ENCODE measurements at places on chromosomes 2 and 18. TPM values are rescaled to one million over a fixed set of nuclear protein-coding genes. Genes with fewer than 3 reads are reported as not detected.

GRCh38 chr2:239806276-239806675 lies 218.9 kb downstream of the NDUFA10 start:
- DNase-seq: no peak

DNA sequence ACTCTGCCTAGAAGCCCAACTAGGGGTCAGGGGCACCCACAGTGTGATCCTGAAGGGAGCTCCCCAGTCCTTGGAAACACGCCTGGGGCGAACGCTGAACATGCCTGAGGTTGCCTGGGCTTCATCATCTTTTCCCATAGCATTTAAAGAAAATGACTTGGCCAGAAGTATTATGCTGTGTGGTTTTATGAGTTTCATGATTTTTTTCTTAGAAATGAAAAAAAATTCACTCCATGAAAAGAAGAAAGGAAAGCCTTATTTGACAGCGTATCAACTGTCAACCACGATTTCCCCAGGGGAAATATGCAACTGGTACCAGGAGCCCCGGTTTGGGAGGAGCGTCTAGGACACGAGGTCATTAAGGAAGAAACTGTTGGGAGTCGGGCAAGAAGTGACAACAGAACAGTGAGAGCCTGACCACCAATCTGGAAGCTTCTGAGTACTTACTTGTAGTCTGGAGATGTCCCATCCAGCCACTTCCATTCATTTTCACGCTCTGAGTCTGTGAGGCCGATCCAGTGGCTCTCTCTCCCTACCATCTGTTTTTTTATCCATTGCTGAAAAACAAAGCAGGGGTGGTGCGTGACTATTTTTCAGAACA lies 63.5 kb upstream of the THOC1 start:
- DNase-seq: no peak

Gene GCKR
- 0.28 TPM for polyA plus RNA-seq

GRCh38 chr2:70531419-70532086 lies 22.1 kb downstream of the TGFA start:
- DNase-seq: no peak

DNA sequence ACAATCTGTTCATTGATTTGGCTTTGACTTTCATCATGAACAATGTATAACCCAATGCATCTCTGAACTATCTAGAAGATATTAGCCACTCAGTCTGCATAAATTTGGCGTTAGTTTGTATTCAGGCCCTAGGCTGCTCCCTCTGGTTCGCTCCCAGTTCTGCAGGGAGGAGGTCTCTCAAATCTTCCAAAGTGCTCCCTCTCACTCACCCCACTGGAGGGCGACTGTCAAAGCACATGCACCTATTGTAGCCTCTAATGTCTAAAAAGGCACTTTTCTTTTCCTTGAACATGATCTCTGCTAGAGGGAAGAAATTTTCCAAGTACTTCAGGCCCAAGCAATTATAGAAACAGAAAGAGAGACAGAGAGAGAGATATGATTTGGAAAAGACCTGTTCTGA lies 291.5 kb downstream of the TDRD15 start:
- DNase-seq: no peak

Gene EVX2
- 0.05 TPM for polyA plus RNA-seq

Gene SH3BP4
- polyA plus RNA-seq: 41.7 TPM

Gene CRYGC
- polyA plus RNA-seq: not detected

GRCh38 chr2:98452396-98453027 lies 7.9 kb downstream of the INPP4A start:
- no peak for DNase-seq

- DNase-seq: no peak
Observed at GRCh38 chr2:236449167-236449761, 120.4 kb upstream of the ACKR3 start.

Gene ASB18
- 0.06 TPM for polyA plus RNA-seq

GRCh38 chr2:23600346-23600745 lies 215.4 kb downstream of the KLHL29 start:
- DNase-seq: no peak

GRCh38 chr2:156294945-156295580 lies 37.5 kb downstream of the NR4A2 start:
- no peak for DNase-seq

DNA sequence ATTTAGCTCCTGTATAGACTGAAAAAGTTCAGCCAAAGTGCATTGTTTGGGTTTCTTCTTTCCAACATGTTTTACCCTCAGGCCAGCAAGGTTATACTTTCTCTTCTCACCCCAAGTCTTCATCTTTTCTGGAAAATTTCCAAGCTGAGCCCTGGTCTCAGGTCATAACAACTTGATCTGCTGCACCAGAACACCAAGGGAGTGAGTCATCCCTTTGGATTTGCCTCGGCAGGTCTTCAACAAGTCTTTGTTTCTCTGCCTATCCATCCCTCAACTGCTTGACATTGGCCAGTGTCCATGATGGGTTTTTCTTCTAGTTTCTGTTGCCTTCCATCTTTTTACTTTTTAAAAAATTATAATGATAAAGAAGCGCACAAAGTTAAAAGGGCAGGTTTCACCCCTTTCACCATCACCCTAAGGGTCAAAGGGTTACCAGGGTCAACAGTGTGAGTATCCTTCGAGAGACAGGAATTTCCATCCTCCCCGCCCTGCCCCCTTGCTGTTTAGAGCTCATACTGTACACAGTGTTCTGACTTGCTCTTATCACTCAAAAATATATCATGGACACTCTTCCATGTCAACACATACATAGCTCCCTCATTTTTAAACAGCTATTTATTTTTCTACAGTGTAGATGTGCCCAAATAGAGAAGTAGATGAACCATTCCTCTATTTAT lies 5.7 kb upstream of the SPATS2L start:
- no peak for DNase-seq

DNA sequence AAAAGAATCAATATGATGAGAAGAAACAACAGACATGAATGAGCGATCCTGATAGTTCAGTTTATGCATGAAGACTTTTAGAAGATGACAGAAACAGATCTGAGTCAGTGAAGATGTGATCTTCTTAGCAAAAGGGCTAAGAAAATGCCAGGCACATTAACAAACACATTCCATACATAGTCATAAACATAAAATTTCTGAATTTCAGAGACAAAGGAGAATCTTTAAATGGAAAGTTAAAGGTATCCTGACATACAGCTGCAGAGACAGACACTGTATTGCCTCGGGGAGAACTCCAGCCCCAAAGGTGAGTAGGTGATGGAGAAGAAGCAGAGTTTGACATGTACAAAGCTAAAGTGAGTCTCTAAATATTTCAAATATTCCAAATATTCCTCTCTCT lies 40.6 kb upstream of the FN1 start:
- DNase-seq: no peak

Gene ACP1
- 151 TPM for polyA plus RNA-seq

DNA sequence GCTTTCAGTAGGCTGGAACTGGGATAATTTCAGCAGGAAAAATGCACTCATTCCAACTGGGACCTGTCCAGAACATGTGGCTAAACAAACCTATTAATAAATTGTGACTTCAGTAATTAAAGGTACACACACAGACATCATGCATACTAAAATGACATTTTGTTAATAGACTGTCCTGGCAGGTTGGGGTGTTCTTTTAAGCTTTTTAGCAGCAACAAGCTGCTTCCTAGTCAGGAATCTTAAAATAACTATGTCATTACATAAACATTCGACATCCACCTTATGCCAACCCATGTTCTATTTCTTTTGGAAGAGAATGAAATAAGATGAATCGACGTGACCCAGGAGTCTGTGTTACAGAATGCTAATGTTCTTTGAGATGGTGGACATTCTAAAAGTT lies 435.7 kb downstream of the TXNL1 start:
- DNase-seq: no peak

- DNase-seq: no peak
Observed at GRCh38 chr2:60960706-60961105, 56.8 kb upstream of the PEX13 start.

Gene ELOA2
- polyA plus RNA-seq: 0.13 TPM

Gene ALPP
- polyA plus RNA-seq: 0.09 TPM

- no peak for DNase-seq
Observed at GRCh38 chr18:31643003-31643402, 41.4 kb downstream of the B4GALT6 start.

GRCh38 chr2:48560546-48561209 lies 30.7 kb downstream of the STON1 start:
- no peak for DNase-seq

GRCh38 chr18:69215161-69215560 lies 185.5 kb upstream of the DOK6 start:
- DNase-seq: no peak

- no peak for DNase-seq
Observed at GRCh38 chr2:226818930-226819329, 16.9 kb upstream of the RHBDD1 start.

DNA sequence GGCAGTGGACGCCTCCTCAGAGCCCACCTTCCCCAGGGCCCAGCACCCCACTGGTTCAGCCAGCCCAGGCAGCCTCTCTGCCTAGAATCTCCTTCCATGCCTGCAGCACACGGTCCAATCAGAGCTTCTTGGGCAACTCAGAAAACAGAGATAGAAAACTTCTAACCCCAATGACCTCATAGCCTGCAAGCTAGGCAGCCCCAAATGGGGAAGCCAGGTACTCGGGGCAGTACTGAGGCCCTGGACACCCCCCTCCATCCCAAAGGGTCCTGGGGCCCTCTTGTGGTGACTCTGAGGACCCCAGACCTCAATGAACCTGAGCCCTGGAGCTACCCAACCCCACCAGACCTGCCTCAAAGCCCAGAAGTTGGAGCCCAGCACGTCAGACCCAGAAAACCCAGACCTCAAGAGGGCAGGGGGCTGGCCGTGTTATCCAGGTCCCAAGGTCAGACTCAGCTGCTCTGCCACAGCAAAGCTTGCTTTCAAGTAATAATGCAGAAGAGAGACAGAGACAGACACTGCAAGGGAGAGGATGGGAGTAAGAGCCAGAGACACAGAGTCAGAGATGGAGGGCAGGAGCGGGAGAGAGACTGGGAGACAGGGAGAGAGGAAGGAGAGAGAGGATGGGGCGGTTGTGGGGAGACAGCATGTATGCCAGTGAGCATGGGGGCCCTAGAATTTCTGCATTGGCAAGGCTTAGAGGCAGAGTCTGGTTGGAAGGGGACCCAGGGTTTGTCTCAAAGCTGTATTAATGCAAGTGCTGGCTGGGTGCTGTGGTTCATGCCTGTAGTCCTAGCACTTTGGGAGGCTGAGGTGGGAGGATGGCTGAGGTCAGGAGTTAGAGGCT lies 28.2 kb downstream of the SERTAD2 start:
- DNase-seq: no peak

Gene KCNE4
- 15.5 TPM for polyA plus RNA-seq

DNA sequence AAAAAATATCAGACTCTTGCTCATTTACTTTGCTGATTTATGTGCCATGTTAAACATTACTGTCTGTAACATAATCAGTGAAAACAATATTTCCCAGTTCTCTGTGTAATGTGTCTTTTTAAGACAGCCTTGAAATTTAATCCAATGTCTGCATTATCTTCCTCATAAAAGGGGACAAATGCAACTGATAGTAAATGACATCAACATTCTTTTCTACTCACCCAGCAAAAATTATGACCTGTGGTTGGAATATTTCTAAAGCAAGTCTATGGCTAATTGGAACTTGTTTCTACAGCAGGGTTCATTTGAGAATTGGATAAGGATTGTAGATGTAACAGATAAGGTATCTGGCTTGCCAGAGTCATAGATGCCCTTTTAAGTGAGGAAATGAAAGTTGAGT lies 34.8 kb downstream of the C1D start:
- no peak for DNase-seq

Gene ERICH2
- polyA plus RNA-seq: 2.4 TPM

DNA sequence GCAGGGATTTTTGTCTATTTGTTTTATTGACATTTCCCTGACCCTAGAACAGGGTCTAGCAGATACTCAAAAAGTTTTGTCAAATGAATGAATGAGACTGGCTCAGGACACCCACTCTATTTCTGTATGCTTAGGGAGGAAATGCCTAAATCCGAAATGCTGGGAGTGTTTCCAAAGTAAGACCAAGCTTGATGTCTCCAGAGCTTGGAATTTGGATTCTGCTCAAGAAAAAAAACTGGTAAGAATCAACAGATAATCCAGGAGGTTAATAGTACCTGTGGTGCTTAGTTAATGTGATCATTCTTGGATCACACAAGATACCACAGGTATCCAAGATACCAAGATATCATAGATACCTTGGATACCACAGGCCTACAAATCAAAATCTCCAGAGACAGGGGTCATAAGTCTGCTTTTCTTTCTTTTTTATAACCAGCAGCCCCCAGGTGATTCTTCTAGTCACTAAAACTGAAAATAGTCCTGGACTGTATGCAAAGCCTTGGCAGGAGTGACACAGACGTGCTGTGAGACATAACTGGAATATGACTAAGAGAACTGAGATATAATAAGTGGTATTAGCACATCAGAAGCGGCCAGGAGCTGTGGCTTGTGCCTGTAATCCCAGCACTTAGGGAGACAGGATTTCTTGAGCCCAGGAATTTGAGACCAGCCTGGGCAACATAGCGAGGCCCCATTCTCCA lies 39.9 kb upstream of the SP3 start:
- no peak for DNase-seq

- no peak for DNase-seq
Observed at GRCh38 chr2:32977228-32977758, 30.5 kb downstream of the LTBP1 start.

- DNase-seq: peak; percentile 40
Observed at GRCh38 chr2:21317131-21317530, 193.4 kb downstream of the TDRD15 start.

Gene UGT1A3
- not detected for polyA plus RNA-seq

DNA sequence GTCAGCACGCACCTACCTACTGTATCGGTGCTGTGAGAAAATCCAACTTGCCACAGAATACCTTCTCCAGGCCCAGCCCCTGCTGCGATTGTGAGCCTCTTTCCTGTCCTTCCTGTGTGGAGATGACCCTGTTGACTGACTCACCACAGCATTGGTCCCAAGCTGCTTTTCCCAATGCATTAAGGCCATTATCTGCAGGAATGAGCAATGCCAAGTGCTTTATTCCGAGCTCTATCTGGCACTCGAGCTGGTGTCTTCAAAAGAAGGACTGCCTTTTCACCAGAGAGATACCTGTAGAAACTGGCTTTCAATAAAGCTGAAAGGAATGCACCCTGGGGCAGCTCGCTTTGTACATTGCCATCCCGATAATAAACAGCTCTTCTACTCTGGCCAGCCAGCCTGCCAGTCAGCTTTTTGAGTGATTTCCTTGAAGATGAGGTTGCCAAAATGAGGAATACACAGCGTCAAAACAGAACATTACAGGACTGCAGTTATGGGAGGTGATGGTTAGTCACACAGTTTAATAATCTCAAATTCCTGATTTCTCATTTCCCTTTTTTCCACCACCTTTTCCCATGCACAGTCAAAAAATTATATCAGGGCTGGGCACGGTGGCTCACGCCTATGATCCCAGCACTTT lies 8.3 kb upstream of the RNF103 start:
- DNase-seq: no peak

Gene GPAT2
- 3.6 TPM for polyA plus RNA-seq

DNA sequence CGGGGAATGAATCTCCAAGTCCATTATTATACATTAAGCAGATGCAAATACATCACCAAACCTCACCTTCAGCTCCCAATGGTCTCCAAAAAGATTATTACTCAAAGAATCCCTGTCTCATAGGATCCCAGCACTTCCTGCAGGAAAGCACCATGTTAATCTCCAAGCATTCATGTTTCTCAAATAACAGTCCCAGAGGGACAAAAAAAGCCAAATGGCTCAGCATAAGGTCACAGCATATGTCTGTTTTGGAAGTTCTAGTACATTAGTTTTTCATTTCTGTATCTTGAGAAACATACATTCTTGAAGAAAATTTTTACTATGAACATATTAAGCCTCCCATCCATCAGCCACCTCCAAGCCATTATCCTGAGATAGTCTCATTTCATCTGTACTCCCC lies 103.3 kb downstream of the METTL4 start:
- no peak for DNase-seq
